ENCODE measurements at places on chromosomes 11 and 22. TPM values are rescaled to one million over a fixed set of nuclear protein-coding genes. Genes with fewer than 3 reads are reported as not detected.

Gene GPHA2
- not detected for total RNA-seq

Gene SYVN1
- 15.5 TPM for total RNA-seq

Gene MS4A3
- total RNA-seq = not detected

Gene SRSF8
- total RNA-seq = 15.7 TPM

Gene JRKL
- total RNA-seq = 15.4 TPM

Gene NNMT
- total RNA-seq = 639 TPM

Gene GLYATL1
- total RNA-seq = not detected

Gene YAP1
- 169 TPM for total RNA-seq

Gene ALKBH8
- 11.7 TPM for total RNA-seq

Gene ELF5
- total RNA-seq = not detected

Data from fibroblast of lung (primary cell).